ENCODE measurements at places on chromosomes 6 and 20. TPM values are rescaled to one million over a fixed set of nuclear protein-coding genes. Genes with fewer than 3 reads are reported as not detected.

DNA sequence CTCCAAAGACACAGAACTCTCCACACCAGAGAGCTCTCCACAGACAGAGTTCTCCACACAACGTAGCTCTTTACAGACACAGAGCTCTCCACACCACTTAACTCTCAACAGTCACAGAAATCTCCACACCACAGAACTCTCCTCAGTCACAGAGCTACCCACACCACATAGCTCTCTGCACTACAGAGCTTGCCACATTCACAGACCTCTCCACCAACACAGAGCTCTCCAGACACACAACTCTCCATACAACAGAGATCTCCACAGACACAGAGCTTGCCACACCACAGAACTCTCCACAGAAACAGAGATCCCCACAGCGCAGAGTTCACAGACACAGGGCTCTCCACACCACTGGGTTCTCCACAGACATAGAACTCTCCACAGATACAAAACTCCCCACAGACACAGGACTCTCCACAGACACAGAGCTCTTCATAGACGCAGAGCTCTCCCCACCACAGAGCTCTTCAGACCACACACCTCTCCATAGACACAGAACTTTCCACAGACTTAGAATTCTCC lies 52.5 kb downstream of the ERMARD start:
- no peak for DNase-seq

DNA sequence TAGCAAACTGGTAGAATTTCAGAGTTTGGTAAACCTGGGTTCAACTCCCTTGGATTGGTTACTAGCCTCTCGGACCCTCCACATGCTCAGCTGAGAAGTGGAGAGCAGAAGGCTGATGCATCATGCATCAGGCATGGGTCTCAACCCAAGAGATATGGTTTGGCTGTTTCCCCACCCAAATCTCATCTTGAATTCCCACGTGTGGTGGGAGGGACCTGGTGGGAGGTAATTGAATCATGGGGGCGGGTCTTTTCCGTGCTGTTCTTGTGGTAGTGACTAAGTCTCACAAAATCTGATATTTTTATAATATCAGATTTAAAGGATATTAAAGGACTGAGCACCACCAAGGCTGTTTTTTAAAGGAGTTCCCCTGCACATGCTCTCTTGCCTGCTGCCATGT lies 75.1 kb downstream of the PPP1R3G start:
- no peak for DNase-seq

Gene THBD
- 26.6 TPM for total RNA-seq

DNA sequence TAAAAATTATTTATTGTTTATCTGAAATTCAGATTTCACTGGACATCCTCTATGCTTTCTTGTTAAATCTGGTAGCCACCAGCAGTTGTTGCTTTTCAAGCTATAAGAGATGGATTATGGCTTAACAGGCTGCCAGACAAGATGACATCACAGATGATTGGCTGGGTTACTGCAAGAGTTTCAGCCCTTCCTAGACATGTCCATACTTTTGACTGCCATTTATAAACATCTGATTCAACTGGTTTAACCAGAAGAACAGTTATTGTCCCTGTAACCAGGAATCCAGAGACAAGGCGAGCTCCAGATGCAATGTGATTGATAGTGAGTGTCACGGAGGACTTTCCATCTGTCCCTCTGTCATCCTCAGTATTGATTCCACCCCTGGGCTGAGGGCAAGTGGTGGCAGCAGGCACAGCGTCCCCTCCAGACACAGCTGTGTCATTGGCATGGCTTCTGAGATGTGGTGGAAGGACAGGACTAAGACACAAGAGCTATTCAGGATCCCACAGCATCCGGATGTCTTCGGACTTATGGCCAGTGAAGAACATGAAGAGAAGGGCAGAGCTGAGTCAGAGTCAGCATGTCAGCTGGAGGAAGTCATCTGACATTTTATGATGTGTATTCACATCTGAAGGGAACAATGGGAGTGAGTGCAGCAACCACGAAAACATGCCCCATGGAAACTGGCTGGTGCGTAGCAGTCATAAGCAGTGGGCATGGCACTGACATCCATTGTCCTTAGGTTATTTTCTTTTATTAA lies 284.5 kb upstream of the CDYL start:
- DNase-seq: no peak

GRCh38 chr6:150016324-150017185 lies 8.8 kb downstream of the RAET1L start:
- DNase-seq: peak; percentile 87

- DNase-seq: no peak
Measured at GRCh38 chr20:40688129-40689099, 622 bp downstream of the MAFB start.
